RKO (cell line): ENCODE measurements at places on chromosomes 13 and 19.
A peak's percentile ranks its signal among the peaks of the same experiment; 100 is the strongest.

GRCh38 chr13:57314897-57315520 is 148.0 kb downstream of the PRR20E start:
- DNase-seq, result peak; percentile 56

GRCh38 chr13:29527511-29527910 is 68.0 kb downstream of the SLC7A1 start:
- no peak for DNase-seq

DNA sequence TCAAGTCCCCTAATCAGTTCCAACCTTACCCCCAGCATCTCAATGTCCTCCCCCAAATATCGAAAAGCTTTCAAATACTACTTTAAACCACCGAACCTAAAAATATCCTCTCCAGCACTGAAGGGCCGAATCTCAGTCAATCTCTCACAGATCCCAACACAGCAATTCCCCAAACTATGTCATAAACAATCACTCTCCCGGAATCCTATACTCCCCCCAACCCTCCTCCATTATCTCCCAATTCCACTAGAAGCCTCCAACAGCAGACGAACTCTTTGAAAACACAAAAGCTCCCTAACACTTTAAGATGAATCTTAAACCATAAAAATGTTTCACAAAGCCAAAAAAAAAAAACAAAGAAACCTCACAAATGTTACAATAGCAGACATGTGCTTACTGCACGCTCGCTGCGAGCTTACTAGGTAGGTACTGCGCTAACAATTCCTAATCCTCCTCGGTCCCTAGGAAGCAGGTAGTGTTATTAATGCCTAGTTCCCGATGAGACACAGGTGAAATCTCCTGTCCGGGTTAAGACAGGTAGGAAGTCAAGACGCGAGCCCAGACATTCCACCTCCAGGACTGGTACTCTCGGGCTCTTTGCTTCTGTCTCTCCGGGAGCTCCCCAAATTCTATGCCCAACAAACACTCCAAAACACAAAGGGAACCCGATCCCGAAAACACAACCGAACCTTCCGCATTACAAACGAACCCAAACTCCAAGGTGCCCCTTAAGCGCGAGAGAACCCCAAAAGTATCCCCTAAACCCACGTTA is 14.2 kb downstream of the FBXO46 start:
- DNase-seq, result peak; percentile 33

GRCh38 chr13:74866101-74866500 is 615.9 kb downstream of the TBC1D4 start:
- no peak for DNase-seq

DNA sequence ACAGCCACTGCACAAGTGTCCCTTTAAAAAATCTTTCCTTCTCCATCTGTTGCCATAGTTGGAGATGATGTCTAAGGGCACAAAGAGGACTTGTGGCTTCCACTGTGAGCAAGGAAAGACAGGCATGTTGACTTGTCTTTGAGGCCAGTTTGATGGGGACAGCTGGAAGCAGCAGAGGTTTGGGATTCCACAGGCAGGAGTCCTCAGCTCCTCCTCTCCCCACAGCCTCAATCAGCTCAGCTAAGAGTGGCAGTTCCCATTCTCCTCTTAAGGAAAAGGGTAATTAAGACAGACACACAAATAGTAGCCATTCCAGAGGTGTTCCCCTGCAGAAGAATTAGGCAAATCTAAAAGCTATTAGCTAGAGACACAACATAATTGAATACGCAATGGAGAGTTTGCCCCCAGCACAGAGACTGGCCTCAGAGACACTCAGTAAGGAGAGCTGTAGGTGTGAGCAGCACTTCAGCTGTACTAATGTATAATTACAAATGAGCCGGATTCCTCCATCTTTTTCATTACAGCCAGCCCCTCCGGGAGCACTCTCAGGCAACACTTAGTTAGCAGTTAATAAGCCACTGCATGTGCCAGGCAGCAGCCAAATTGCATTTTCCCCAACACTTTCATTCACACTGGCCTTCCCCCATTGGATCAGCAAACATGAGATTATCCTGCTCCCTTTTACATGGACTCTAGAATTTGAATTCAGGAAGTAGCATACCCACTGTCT is 434.0 kb downstream of the FOXO1 start:
- no peak for DNase-seq

DNA sequence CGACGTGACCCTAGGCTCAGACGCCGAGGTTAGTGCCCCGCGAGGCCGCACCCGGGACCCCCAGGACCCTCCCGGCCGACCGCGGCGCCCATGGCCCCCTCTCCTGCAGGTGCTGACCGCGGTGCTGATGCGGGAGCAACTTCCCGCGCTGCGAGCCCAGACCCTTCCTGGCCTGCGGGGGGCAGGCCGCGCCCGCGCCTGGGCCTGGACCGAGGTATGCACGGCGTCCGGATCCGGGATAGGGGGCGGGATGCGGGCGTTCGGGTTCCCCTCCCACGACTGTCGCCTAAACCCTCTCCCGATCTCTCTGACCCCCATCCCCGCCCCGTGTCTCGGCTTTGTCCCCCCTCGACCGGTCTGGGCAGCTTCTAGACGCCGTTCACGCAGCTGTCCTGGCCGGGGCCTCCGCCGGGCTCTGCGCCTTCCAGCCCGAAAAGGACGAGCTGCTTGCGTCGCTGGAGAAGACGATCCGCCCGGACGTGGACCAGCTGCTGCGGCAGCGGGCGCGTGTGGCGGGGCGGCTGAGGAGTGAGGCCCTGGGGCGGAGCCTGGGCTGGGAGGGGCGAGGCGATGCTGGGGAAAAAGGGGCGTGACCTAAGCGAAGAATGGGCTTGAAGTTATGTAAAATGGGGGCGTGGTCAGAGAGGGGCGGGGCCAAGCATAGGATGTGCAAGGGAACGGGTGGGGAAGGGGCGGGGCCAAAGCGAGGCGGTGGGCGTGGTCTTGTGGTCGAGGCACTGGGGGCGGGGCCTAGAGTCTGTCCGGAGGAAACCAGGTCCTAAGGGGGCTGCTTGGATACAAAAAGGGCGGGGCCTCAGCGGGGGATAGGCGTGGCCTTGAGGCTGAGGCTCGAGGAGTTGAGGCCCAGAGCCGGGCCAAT is 16.0 kb upstream of the COLGALT1 start:
- DNase-seq, result peak; percentile 60

DNA sequence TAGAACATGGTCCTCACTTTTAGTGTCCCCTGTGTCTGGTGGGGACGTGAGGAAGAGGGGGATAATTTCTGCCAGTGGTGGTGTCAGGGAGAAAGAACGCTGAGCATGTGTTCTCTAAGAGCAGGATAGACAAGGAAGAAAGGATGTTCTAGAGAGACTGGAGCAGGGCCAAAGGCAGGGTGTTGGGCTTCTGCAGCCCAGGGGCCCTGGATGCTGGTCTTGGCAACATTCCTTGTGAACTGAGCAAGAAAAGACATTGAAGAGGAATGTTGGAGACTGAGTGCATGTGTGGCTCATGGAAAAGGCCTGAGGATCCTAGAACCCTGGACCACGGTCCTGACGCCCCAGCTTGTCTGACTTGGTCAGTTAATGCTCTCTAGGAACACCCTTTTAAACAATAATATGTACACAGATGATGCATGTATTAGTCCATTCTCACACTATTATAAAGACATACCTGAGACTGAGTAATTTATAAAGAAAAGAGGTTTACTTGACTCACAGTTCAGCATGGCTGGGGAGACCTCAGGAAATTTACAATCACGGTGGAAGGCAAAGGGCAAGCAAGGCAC is 33.6 kb upstream of the SLC10A2 start:
- no peak for DNase-seq

GRCh38 chr13:91361755-91362271 is 14.3 kb downstream of the MIR17HG start:
- DNase-seq, result no peak

GRCh38 chr19:18193388-18194180 is 566 bp downstream of the MPV17L2 start:
- peak; percentile 28 for DNase-seq

DNA sequence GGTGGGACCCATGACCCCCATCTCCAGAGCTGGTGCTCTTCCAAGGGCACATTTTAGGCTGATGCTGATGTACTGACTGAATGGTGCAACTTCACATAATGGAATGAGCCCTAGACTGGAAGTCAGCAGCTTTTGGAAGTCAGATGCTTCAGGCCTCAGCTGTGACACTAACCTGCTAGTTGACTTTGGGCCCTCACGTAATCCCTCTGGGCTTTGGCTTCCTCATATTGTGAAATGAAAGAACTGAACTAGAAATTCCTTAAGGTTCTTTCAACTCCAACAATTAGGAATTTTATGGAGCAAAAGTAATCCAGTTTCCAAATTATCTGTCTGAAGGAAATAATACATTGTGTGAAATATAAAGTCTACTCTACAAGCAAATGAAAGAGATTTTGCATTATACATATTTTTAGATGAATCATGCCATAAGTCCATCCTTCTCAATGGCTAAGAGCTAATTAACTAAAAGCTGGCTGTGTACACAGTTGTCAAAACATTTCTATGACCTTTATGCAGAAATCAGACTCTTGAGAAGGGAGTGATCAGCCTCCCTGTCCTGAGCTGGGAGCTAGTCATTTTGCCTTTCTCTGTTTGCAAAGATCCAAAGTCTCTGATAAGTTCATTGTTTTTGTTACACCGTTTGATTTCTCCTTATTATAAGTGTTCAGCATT is 204.2 kb downstream of the DCLK1 start:
- DNase-seq, result no peak

DNA sequence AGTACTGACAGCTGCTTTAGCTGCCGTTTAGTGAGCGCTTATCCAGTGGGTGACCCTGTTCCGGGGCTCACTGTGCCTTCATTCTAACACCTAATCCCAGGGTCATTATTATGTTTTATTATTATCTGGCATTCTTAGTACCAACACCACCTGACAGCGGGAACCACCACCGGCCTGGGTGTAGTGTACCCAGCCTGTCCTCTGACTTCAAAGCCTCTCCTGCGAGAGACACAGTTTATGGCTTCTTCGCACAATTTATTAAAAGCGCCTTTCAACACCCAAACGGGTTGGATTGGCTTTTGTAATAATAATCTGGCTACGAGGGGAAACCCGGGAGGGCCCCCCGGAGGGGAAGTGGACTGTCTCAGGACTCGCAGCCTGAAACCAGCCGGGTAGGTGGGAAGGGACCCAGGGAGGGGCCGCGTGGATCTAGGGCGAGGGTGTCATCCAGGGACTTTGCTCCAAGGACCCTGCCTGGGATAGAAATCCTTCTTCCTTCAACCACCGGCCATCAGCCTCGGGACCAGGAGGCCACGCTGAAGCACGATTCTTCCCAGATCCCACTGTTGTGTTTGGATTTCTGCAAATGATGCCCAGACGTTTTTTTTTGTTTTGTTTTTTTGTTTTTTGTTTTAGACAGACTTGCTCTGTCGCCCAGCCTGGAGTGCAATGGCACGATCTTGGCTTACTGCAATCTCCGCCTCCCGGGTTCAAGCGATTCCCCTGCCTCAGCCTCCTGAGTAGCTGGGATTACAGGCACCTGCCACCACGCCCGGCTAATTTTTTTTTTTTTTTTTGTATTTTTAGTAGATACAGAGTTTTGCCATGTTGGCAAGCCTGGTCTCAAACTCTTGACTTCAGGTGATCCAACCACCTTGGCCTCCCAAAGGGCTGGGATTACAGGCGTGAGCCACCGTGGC is 1.6 kb upstream of the ZBTB7A start:
- DNase-seq, result no peak

- DNase-seq, result no peak
Measured at GRCh38 chr19:35337984-35338296, 9.0 kb downstream of the CD22 start.

- no peak for DNase-seq
Measured at GRCh38 chr13:83151308-83151660, 731.0 kb downstream of the SLITRK1 start.

DNA sequence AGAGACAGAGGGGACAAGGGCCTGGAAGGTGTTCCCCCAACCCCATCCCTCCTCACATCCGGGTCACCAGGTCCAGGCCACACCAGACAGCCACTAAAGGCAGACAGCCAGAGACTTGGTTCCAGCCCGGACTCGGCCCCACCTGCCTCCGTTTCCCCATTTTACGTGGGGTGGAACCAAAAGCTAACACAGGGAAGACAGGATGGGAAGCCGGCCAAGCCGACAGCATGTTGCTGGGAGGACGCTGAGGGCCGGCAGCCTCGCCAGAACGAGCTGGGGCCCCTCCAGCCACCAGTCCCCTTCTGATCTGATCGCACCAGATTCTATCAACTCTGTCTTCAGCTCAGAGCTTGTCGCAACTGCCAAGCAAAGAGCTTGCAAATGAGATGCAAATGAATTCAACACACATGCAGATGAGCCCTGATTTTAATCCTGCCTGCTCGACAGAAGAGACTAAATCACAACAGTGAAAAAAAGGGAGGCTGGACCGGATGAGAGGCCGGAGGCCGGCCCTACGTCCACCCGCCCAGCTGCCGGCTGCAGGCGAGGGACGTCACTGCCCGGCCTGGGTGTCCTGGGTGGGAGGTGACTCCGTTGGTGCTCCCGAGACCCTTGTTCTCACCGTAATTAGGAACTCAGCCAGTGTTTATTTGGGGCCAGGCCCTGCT is 17.5 kb upstream of the SHC2 start:
- DNase-seq, result no peak

DNA sequence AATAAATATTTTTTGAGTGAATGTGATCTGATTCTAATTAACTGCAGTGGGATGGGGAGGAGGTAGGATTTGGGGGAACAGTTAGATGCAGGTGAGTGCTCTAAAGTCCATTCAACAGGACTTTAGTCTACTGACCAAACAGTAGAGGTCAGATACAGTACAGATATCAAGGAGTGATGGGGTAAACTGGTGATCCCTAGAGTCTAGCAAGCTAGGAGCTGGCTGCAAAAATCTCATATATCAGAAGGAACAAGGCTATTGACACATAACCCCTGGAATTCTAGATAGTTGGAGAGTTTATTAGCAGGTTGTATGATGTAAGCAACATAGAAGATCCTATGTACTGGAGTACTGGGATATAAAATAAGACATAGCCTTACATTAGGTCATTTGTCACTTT is 131.6 kb downstream of the HS6ST3 start:
- DNase-seq, result no peak

DNA sequence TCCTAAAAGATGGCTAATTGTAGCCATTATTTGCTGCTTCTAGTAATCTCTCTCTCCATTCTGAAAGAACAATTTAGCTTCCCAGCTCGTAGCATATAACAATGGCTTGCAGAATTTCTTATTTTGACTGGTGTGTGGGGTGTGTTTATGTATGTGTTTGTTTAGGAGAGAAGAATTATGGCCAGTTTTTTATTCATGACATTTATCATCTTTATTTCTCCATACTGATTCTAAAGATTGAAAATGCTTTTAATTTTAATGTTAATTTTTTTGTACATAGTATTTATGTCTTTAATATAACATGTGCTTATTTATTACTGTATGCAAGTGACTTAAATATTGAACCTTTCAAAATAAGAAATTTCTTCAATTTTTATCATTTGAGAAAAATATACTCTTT is 115.8 kb upstream of the TMTC4 start:
- DNase-seq, result no peak

GRCh38 chr13:40876020-40876738 is 86.8 kb downstream of the SLC25A15 start:
- no peak for DNase-seq

DNA sequence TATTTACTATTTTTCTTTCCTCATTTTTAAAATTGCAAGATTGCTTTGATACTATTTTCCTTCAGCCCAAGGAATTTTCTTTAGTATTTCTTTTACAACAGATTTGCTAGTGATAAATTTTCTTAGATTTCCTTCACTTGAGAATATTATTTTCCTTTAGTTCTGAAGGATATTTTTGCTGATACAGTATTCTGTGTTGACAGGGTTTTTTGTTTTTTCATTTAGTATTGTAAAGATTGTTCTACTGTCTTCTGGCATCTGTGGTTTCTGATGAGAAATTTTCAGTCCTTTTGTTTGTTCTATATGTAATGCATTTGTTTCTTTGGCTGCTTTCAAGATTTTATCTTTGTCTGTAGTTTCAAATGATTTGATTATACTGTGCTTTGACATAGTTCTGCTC is 20.7 kb downstream of the RAP2A start:
- no peak for DNase-seq

- DNase-seq, result no peak
Measured at GRCh38 chr19:47680858-47681332, 32.3 kb upstream of the EHD2 start.
